Urinary bladder (tissue), 4 donors: ENCODE measurements at places on chromosomes 11 and 22.

- DNase-seq = no peak
These were observed 16.1 kb downstream of the MUC5B start for GRCh38 chr11:1238767-1239595.

DNA sequence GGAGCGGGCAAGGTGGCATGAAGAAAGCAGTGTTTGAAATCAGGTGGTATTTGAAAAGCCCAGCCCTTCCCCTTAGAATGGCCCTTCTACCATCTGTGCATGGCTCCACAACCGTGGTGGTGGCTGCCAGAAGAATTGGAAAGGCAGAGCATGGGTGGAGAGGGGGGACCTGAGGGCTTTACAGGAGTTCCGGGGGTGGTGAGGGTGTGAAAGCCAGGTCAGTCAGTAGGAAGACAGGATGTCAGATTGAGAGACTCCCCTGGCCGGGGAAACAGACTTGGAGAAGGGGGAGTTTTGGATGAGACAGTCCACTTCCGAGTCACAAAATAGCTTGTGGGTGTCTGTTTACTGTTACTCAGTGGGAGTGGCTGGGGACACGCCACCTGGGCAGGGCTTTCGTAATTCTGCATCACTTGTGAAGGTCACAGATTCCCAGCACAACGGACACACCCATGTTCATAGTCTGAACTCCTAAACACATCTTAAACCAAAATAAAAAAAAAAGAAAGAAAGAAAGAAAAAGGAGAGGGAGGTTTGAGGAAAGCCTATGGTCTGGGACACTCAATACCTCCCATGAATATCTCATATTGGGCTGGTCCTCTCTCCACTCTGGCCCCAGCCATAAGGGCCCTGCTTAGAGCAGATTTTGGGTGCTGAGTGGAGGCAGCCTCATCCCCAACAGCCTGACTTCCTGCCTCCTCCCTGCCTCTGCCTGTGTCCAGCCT is 24.4 kb upstream of the SMIM35 start:
- no peak for DNase-seq

DNA sequence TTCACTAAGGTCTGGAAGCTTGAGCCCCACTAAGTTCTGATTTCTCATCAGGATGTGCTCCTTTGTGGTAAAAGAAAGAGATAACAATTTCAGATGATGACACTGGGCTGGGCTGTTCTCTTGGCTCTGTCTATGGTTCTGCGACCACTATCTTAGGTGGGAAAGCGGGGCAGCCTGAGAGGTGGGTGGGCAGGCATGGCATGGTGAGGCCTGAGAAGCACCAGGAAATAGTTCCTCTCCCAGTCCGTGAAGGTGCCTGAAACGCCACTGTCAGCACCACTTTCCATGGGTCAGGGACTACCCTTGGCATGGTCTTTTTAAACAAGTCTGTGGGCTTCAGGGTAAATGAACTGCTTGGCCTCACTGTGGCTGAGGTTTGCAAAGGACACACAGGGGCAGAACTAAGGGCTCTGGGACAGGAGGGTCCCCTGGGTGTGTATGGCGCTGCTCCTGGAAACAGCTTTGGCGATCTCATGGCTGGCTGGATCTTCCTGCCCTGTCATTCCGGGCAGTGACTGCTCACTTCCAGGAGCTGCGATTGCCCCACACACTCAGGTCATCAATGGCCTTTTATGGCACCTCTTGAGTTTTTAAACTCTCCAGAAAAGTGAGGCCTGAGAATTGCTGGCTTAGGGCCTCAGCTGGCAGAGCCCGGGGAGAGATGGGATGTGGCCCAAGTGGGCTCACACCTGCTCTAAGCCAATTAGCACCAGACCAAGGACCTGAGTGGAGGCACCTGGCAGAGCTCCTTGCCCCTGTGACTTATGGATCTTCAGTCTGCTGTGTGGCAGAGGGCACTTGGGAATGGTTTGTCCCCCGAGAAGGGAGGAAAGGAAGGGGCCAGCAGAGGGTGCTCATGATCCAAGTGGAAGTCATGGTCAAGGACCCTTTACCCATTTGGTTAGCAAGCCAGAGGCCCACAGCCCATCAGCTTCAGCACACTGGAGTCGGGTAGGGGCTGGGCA is 55.6 kb upstream of the LYVE1 start:
- DNase-seq = no peak

DNA sequence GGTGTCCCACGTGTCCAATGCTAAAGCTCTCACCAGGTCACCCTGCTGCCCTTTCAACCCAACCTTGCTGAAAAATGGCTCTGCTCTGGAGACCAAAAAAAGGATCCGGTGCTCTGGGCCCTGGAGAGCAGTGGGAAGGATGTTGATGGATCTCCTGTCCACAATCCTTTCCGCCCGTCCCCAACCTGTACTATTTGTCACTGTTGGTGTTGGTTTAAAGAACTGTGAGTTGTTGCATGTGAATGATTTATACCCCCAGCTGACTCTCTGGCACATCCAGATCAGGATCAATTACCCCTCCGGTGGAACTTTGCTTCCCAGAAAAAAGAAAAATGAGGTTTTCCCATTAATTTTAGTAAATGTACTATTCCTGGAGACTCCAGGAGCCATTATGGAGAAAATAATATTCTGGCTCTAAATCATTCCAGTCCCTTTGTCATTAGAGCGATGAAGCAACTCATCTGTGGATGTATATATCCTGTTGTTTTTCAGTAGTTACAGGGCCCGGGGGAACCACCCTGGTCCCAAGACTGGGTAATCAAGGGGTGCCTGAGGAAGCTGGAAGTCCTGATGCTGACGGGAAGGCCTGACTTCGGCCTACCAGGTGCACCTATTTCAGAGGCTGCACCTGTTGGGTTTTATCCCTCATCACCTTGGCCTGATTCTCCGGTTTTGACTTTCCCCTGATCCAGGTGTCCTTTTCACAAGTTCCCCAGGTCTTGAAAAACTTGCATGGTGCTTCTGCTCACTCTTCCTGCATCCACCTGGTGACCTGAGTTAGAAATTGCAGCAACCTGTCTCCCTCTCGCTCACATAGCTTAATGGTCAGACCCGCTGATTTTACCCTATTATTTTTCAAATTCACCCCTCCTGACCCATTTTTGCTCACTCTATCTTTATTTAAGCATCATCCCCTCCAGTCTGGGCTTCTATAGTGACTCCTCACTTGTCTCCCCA is 209.2 kb upstream of the SEZ6L start:
- DNase-seq = no peak

GRCh38 chr22:25318081-25318823 is 98.8 kb downstream of the CRYBB2 start:
- DNase-seq = no peak

DNA sequence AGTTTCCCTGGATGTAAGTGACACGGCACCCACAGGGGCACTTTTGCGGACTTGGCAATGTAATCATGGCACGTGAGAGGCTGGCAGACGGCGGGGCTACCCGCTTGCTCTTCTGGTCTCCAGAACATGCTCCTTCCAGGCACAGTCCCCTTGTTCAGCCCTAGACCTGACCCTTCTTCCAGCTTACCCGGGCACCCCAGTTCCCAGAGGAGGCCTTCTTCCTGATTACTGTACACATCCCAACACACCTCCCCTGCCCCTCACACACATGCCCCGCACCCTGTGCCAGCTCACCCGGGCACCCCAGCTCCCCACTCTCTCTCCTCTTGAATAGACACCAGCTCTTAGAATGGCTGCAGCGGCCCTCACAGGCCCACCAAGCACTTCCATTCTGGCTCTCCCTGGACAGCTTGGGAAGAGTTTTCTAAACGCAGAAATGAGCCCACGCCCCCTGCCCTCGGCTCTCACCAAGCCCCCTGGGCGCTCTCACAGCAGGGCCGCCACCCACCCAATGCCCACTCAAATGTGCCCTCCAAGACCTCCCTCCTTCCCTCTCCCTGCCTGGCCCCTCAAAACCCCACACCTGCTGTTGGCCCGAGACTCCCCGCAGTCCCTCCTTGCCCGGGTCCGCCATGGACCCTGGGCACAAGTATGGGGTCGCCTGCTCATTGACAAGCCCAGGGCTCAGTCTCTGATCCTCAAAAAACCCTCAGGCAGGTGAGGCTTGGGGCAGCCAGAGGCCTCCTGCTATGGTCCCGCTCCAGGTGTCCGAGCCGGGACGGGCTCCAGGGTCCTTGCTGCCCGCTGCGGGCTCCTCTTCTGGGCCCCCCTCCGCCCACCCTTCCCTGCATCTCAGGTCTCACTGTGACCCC is 88.5 kb downstream of the WNT7B start:
- DNase-seq = no peak

DNA sequence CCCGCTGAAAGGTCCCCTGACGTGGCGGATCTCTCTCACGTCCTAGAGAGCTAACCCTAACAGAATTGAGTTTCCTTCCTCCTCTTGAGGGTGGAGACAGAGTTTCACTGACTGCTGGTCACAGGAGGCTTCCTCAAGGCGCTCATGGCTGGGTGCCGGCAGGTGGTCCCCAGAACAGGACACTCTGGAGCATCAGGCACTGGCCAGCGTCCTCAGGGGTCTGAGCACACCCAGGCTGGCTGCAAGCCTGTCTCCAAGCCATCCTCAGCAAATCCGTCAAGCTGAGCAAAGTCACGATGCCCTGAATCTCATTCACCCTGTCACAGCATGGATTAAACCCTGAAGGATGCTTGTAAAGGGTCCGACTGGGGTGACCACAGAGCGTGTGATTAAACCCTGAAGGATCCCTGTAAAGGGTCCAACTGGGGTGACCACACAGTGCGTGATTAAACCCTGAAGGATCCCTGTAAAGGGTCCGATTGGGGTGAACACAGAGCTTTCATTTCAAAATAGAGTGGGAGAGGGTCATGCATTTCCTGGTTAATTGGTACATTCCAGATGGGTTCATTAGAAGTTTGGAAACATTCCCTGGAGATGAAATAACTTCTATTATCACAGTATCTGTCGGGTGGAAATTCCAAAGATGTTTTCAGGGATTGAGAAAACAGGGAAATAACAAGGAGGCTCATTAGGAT is 473.0 kb downstream of the BRD1 start:
- DNase-seq = no peak

DNA sequence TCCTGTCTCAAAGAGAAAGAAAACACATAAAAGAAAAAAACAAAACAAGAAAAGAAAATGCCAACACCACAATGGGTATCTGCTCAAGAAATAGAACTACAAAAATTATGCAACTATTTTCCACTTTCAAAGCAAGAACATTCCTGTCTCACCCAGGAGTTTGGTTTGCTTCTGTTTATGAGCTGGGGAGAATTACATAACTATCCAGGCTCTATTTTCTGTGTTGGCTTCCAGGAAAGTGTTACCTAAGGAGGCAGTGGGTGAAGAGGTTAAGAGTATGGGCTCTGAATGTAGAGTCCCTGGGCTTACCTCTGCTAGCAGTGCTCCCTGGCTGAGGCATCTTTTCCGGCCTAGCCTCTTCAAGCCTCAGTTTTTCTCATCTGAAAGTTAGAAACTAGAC is 426.7 kb downstream of the MIAT start:
- no peak for DNase-seq

DNA sequence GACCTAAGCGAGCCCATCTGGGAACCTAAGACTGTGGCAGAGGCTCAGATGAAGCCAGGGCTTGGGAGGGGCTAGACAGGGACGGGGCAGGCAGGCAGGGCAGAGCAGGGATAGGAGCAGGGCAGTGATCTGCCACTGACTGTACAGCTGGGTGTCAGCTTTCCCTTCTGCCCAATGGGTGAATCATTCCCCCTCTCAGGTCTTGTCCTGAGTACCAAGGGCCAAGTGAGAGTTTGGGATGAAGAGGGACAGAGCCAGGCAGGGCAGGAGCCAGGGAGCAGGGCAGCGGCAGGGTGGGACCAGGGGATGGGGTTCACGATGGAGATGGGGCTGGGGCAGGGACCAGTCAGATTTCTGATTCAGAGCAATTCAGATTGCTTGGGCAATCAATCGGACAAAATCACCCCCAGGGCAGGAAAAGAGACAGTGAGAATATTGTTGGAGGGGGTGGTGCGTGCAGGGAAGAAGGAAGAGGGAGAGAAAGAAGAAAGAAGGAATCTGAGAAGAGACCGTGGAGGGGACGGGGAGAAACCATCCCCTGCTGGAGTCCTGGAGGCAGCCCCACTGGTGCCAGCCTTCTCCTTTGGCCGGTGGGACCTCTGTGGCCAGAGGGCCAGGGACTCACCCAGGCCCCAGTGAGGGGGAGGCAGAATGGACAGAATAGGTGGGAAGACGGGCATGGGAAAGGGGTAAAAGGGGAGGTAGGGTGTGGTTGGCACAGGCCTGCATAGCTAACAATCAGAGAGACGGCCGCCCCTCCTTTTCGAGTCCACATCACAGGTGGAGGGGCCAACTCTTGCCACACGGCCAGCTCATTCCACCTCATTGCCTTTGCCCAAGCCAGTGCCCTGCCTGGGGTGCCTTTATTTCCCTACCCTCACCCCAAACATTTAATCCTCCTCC is 47.2 kb downstream of the CYTH4 start:
- no peak for DNase-seq

DNA sequence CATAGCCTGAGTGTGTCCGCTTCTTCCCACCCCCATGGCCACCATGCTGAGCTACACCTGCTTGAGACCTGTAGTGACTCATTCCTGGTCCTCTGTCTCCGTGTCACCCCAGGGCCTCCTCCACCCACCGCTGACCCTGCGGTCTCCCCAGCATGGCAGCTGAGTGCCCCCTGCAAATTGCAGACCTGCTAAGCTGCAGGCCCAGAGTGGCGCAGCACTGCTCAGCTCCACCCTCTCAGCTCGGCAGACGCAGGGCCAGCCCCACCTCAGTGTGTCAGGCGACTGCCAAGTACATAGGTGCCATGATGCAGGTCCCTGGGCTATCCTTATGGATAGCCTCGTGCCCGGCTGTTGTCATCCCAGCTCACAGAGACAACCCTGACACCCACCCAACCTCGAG is 13.1 kb downstream of the MS4A15 start:
- DNase-seq = no peak

DNA sequence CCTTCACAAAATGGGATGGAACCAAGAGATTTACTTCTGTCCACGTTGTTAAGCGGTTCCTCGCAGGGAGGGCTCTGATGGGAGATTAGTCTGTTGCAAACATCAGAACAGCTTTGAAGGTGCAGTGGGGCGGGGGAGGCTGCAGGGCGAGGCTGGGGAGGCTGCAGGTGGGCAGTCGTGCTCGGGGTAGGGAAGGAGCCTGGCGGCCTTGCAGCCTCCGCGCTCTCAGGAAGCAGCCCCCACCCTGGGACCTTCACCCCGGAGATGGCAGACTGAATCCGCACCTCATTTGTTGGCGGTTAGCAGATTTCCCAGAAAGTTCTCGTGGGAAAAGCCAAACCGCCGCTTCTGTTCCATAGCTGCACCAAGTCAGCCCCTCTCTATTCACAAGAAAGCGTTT is 237.3 kb downstream of the BRD1 start:
- no peak for DNase-seq

GRCh38 chr11:61004180-61004611 is 32.7 kb downstream of the CD6 start:
- DNase-seq = peak; percentile 40
